Fibroblast of the conjunctiva (primary cell): ENCODE measurements at places on chromosomes 1 and 21.

DNA sequence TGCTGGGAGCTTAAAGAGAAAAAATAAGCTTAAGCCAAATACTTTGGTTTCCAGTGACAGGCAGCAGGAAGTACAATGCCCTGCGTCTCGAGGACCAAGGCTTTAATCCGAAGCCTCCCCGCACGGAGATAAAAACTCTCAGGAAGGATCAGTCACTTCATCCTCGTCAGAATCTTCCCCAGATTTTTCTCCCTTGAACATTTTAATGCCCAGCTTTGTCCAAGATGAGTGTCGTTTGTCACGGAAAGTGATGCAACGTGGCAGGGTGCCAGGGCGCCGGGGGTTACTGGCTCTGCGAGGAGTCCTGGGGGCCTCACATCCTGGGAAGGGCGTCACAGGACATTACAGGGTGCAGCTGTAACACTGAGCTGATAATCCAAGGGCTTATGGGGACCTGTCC lies 25.2 kb upstream of the PCBP3 start:
- DNase-seq: no peak

DNA sequence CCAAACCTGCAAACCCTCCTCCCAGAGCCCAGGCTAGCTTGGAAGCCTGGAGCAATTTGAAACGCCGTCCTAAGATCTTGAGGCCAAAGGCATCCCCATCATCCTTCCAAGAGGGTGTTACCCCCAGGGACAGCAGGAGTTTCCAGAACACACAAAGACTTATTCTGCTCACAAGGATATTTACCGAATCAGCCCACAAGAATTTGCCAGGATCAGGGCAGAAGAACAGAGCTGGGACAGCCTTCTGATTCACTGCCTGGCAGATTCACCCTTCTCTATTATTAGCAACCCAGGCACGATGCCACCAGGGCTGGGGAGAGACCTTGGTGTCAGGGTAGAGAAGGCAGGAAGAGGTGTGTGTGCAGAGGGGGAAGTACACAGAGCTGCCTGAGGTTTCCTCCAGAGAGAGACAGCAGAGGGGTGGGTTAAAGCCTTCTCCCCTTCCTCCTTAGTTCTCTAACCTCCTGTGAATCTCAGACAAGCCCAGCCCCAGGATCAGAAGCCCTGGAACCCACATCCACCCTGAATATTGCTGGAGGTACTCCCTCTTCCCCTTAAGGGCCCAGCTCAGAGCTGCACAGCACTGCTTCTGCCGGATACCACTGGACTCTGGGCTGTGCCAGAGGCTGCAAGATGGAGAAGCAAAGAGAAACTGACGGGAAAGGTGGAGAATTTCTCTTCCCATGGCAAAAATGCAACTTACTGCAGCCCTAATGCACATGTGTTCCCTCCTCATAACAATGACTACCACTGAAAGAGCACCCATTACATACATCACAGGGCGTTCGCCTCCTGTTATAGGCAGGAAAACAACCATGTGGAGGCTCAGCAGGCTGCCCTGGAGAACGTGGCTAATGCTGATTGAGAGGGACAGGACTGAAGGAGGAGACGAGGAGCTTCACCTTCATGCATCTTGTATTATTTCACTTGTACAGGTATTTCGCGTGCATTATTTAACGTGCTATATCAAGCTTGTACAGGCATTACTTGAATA lies 61.8 kb downstream of the ITPKB start:
- peak; percentile 72 for DNase-seq

DNA sequence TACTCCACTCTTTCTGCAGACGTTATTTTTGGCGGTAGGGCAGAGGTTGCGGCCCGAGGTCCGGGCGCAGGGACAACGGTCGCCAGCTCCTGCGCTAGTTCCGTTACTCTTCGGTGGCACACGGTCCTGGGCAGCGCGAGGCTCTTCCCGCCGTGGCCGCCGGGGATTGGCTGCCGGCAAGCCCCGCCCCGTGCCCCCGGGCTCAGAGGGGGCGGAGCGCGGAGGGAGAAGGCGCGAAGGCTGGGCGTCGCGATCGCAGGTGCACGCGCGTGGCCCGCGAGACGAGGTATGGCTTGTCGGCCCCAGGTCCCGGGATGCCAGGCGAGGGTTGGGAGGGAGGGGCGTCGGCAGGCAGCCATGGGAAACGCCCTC lies 518 bp upstream of the SHE start:
- no peak for DNase-seq

DNA sequence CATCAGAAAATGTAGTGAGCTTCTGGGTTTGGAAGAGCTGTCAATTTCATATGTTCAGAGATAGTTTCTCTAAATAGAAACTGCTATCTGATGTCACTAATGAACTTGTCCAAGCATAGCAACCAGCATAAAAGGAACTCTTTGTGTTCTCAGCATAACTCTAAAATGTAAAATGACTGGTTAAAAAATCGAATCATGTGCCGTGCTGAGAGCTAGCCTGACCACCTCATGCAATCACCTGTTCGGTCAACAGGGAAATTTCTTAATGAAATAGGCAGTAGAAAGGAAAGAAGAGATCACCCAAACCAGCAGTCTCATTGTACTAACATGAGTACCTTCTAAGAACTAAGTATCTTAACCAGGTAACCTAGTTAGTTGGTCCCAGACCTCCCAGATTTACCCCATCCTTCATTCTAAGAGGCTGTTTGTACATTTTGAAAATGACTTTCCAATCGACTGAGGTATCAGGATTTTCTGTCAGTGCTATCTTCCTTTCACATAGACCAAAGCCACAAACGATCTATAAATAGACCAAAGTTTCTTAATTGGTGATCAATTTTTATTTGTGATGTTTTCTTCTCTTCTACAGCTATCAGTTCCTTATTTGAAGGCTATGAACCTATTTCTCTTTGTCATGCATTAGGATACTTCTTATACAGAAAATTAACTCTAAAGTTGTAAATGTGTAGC lies 147.3 kb downstream of the TLR5 start:
- no peak for DNase-seq

- no peak for DNase-seq
These were observed 348.3 kb downstream of the DPYD start for GRCh38 chr1:97572561-97572960.

DNA sequence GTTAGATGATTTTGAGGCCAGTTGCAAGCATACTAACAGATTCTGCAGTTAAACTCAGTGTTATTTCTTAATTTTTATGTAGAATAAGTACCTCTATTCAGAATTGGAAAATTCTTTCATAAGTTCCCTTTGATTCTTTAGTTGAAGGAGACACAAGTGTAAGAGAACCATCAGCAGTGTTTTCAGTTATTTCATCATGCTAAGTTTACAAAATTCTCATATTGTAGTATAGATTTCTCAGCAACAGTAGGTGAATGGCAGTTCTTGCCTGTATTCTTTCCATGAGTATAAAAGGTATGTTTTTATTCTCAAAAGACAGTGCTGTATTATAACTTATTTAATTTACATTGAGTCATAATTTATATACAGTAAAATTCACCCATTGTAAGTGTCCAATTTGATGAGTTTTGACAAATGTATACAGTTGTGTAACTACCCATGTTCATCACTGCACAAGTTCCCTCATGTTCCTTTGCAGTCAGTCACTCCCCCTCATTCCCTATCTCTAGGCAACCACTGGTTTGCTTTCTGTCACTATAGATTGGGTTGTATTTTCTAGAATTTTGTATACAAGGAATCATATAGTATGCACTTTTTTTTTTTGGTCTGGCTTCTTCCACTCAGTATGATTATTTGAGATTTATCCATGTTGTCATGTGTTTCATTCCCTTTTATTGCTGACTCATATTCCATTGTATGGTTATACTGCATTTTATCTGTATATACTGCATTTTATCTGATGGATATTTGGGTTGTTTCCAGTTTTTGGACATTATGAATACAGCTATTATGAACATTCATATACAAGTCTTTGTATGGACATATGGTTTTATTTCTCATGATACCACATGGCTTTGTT lies 3.9 kb downstream of the RPS6KC1 start:
- no peak for DNase-seq

- no peak for DNase-seq
These were observed 8.1 kb upstream of the POFUT2 start for GRCh38 chr21:45295576-45296365.

- DNase-seq: no peak
These were observed 349.6 kb downstream of the SMYD3 start for GRCh38 chr1:246157516-246157915.

- DNase-seq: no peak
These were observed 223.8 kb downstream of the KCNH1 start for GRCh38 chr1:210910020-210910575.

DNA sequence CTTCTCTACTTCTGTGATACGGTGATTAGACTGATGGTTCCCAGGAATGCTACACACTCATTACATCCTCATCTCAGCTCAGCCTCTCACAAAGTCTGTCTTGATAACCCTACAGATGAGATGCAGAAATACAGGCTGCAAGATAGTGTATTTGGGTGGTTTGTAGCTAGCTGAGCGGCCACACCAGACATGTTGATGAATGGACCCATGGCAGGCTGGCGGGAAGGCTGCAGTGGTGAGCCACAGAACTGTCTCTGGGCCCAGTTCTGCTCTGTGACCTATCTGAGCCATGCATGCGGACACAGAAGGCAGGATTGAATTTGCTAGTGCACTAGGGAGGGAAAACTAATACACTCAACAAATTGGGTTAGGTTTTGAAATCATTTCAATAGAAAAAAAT lies 71.9 kb downstream of the LRRN2 start:
- no peak for DNase-seq

GRCh38 chr1:172251486-172251885 lies 169.0 kb upstream of the C1orf105 start:
- DNase-seq: no peak

- DNase-seq: peak; percentile 49
These were observed 45.8 kb upstream of the CRNN start for GRCh38 chr1:152459596-152460528.

- peak; percentile 29 for DNase-seq
These were observed 426.7 kb upstream of the RUNX1 start for GRCh38 chr21:35475762-35476161.
